ENCODE measurements at places on chromosomes 7 and 10.
A peak's percentile ranks its signal among the peaks of the same experiment; 100 is the strongest.

DNA sequence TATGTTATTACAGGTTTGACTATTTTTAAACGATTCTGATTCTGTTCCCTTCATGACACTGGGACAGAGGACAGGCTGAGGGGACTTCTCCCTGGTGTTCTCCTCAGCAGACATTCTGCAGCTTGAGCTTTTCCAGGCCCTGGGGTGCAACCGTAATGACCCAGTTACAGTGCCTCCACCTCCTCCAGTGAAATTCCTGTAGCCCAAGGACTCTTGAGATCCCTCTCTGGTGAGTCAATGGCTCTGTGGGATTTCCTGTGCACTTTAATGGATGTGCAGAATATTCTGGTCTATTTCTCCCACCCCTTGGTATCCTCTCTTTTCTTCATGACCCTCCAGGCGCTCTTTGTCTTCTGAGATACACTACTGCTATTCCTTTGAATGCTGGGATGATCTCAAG is 319.3 kb downstream of the INHBA start:
- DNase-seq = no peak

DNA sequence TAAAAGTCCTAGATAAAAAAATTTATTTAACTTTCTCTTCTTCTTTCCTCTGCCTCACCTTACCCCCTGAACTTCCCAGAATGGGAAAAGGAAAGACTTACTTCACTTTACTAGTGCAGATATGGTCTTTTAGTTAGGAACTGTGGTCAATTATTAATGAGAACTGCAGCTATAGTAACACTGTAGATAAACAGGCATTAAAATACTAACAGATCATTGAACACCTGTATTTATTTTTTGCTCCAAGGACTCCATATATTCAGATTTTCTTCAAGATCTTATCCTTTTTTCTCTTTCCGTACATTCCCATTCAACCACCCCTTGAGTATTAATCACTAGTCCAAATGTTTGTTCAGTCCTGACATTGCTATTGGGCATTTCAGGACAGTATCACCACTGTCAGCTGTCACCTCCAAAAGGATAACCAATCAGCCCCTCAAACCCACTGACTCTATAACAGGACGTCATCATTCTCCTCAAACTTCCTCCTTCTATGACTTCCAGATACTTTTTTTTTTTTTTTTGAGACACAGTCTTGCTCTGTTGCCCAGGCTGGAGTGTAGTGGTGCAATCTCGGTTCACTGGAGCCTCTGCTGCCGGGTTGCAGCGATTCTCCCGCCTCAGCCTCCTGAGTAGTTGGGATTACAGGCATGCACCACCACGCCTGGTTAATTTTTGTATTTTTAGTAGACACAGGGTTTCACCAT is 4.2 kb downstream of the CPVL start:
- DNase-seq = no peak

DNA sequence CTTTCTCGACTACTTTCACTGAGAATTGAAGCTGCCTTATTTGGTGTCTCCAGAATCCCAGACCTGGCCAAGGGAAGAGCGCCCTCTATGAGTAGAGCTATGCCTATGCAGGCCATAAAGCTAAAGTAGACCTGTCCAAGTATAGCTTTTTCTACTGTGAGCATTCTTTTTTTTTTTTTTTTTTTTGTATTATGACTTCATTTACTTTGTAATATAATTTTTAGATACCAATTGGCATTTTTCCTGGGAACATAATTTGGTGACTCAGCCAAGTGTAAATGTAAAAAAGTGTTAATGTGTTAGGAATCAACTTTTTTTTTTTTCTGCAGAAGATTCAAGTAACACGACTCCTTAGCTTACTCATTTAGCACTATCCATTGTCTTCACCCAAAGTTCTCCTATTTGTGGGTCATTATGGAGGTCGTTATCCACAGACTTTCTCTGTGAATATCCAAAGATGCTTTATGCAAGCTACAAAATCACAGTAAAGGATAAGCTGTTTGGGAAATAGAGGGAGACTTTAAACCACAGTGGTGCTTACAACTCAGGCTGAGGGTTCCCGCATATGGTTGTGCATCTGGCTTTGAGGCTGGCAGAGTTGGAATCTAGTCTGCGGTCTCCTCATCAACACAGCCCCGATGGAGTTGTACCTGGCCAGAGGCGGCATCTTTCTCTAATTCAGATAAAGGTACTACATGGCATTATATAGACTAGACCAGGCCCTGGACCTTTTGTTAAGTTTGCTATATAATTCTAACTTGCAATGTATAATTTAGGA is 1040.2 kb upstream of the SORCS1 start:
- peak; percentile 19 for DNase-seq

GRCh38 chr7:51313738-51314425 is 2.7 kb downstream of the COBL start:
- no peak for DNase-seq

- DNase-seq = no peak
These were observed 80.8 kb downstream of the TMEM106B start for GRCh38 chr7:12291870-12292269.

DNA sequence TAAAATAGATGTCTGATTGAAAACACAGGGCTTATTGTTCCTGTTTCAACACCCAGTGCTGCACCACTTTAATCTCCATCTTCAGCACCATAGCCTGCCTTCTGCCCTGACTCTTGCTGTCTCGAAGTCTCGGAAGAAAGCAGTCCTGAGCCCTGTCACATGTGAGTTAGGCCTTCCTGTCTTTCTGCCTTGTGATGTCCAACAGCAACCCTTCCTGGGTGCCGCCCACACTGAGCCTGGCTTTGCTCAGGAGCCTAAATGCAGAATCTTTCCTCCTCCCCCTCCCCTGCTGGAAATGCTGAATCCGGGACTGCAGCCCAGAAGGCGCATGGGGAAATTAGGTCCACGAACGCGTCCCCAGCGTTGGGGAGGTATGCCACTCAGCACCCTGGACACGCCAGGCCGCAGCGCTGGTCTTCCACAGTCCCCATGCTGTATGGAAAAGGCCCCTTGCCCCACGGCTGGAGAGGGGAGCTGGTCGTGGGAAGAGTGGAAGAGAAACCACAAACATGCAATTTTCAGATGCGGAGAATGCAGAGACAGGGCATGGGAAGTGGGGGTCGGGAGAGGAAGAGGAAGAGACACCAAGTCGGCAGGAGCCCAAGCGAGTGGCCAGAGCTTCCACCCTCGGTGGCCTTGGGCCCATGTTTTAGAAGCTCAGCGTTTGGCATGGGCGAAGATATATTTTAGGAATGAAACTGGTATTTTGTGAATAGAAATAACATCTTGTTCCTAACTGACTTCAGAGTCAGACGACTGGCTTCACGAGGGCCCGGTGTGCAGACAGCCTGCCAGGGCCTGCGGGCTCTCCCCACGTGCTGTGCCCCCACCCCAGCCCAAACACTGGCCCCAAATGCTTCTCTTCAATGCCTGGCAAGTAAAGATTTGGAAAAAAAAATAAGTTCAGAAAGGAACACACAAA is 656.1 kb upstream of the FOXK1 start:
- no peak for DNase-seq

DNA sequence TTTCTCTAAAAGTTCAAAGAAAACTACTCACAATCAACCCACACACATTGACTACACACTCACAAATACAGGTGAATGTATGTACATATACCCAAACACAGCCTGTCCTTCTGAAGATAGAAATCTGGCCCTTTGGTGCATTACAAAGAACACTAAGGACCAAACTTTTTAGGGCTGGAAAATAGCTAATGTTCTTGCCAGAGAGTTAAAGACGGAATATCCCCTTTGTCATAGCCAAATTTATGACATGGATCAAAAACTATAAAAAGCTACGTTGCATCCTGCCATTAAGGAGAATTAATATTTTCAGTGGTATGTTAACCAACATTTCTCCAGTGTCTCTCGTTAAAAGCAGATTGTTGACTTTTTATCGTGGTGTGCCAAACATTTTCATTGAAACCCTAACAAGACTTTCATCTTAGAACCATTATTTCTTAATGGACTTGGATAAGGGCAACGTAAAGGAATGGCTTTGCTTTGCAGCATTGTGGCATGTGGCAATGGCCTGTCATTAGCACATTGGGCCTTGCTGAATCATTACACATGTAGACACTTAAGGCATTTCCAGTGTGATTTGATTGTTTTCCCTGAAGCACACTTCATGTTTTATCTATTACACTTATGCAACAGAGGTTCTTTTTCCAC is 150.9 kb upstream of the MEOX2 start:
- no peak for DNase-seq

DNA sequence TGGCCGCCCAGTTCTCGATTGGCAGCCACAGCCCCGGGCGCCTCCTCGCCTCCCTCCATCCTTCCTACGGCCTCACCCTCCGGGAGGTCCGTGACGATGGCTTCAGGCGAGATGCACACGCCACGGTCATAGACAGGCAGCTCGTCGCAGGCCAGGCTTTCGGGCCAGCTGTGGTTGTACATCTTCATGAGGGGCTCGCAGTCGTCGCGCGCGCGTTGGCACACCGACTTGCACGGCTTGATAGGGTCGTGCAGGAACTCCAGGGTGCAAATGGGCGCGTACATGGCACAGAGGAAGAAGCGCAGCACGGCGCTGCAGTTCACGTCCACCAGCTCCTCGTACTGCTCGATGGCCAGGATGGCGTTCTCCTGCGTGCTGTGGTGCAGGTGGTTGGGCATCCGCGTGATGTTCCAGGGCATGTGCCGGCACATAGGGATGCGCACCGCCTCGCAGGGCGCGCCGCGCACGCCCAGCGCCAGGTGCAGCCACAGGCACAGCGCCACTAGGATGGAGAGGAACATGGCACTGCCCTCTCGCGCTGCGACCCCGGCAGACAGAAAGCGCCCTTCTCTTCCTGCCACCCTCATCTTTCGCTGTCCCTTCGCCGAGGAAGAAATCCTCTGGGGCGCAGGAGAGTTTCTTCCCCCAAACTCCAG is 472 bp downstream of the SFRP4 start:
- peak; percentile 51 for DNase-seq

- DNase-seq = no peak
These were observed 31.0 kb upstream of the PWWP2B start for GRCh38 chr10:132366006-132366405.

DNA sequence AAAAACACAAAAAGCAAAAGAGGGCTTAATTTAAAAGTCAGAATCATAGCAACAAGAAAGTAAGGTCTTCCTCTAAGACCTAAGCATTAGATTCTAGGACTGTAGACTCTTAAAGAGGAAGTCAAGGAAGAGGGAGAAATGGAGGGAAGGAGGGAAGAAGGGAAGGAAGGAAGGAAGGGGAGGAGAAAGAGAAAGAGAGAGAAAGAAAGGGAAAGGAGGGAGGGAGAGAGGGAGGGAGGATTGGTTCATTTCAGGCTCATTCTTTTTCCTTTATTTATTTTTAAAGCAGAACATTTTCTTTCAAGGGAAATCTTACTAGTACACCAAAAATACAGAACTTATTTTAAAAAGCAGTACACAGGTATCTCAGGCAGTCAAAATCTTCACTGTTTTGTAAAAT is 81.1 kb downstream of the DLG5 start:
- peak; percentile 30 for DNase-seq

- peak; percentile 66 for DNase-seq
These were observed 64.0 kb downstream of the MTPAP start for GRCh38 chr10:30284865-30285594.

- no peak for DNase-seq
These were observed 155.0 kb downstream of the PTPRN2 start for GRCh38 chr7:158432369-158433341.

- no peak for DNase-seq
These were observed 107.4 kb upstream of the GLCCI1 start for GRCh38 chr7:7861211-7861633.

- DNase-seq = no peak
These were observed 8.1 kb downstream of the ATP5MF start for GRCh38 chr7:99457650-99458493.

DNA sequence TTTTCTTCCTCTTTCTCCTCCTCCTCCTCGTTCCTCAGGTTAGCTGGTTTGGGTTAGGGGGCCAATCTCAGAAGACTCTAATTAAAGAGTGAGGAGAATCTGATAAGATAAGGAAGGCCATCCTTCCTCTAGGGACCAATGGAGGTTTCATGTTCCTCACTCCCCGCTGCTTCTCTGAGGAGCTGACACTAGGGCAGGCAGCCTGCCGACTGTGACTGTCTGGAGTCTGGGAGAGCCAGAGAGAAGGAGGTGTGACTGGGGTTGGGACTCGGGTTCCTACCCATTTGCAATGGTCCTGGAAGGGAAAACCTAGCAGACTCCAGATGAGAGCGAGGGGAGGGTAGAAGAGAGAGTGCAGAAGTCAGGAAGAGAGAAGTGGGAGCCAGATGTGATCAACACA is 15.3 kb downstream of the PAX2 start:
- DNase-seq = no peak

- DNase-seq = no peak
These were observed 5.0 kb upstream of the TASOR2 start for GRCh38 chr10:5679606-5680005.

DNA sequence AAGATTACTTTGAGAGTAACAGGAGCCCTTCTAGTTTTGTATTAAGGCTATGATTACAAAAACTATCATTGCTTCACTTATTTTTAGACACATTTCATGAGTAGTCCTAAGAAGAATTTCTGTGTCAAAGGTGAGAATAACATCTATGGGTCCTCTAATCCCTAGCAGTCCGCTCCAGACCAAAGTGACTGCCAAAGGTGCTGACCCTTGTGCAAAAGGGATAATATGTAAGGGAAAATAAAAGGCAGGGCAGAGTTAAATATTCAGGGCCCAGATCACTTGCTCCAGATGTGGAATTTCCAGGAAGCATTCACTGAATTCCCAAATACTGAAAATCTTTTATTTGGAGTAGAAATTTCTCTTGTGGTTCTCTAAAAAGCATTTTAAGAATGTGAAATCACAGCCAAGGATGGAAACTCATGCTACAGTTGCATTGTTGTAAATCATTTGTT is 29.3 kb downstream of the RHOBTB1 start:
- no peak for DNase-seq

GRCh38 chr7:151484971-151485707 is 34.6 kb downstream of the RHEB start:
- DNase-seq = peak; percentile 8

DNA sequence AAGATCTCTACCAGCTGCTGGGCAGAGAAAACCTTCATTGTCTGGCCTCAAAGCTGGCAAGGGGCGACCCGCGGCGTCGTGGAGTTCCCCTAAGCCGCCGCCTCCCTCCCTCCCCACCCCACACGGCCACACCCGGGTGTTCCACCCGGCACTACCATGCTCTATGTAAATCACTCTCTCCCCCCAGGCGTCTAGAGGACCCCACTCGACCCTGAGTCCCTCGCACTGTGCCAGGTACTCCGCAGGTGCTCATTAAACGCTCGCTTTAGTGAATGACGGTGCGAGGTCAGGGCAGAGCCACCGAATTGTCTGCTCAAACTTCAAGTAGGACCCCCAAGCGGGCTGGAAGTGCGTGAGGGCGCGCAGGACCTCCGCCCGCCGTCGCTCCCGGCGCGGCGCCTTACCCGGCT is 628 bp downstream of the PARP12 start:
- DNase-seq = peak; percentile 10
